Sigmoid colon (tissue), 7 donors: ENCODE measurements at places on chromosomes 6 and 20. TPM values are rescaled to one million over a fixed set of nuclear protein-coding genes. Genes with fewer than 3 reads are reported as not detected.

TFAP2C gene
- total RNA-seq: 1.6 TPM

TPBG gene
- 10.8 TPM for total RNA-seq

FKBP1C gene
- total RNA-seq: not detected

DNA sequence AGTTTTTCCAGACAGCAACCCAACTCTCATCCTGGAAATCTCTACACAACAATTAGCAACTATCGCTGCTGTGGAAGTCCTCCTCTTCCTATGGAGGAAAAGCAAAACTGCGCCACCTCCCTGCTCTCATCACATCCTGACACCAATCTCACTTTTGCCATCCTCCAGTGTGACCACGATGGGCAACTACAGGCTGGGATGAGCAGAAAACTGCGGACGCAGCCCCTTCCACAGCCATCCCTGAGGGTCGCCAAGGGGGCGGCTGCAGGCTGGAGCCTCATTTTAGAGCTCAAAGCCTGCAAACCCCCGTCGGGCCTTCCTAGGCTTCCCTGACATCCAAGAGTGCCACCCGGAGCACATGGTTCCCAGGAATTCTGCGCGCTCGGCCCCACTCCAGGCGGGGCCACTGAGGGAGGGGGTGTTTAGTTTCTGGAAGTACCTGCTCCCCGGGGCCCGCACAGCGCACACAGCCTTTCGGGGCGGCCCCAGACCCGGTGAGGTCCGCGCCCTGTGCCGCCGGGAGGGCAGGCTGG lies 1.2 kb downstream of the TCFL5 start:
- H3K4me1 ChIP-seq: peaks cover 17% of the 10 kb centered on the region
- no peak for DNase-seq
- H3K27ac ChIP-seq: no peak overlapping the region
- peaks cover 16% of the 10 kb centered on the region for H3K36me3 ChIP-seq
- peaks cover 8% of the 10 kb centered on the region for H3K27me3 ChIP-seq

DNA sequence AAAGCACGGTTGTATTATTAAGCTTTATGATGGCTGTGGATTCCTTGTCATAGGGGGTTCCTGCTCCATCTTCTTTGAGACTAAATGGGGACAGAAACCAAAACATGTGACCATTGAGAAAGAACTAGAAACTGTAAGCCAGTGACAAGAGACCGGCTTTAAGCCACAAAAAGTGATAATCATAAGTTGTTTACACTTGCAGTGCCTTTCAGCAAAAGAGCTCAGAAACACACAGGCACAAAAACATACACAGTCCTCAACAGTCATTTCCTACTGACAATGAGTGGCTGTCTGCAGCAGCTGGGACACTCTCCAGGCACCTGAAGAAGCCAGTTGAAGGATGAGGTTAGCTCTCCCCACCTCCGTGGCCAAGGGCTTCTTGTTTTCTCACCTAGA lies 20.0 kb upstream of the UBE2J1 start:
- H3K4me3 ChIP-seq: no peak overlapping the region
- no peak for DNase-seq
- H3K36me3 ChIP-seq: no peaks in the 10 kb centered on the region
- peaks cover 21% of the 10 kb centered on the region for H3K4me1 ChIP-seq
- no peaks in the 10 kb centered on the region for H3K27me3 ChIP-seq
